ENCODE measurements at places on chromosomes 16 and 17.
A peak's percentile ranks its signal among the peaks of the same experiment; 100 is the strongest.

DNA sequence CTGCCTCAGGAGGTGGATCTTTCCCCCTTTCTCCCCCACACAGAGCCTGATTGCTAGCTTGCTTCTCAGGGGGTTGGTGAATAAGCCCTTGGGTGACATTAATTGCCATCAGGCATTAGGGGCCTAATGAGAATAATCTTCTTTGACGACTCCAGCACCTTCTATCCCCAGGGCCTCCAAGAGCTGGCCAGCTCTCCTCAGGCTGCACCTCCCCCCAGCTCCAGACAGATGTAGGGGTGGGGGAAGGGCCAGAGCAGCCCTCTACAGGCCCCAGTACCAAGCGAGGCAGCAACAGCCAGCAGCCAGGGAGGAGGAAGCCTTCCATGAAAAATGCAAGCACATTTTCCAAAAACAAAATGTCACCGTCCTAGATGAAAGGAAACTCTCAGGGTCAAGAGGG is 1.4 kb upstream of the TMEM132E start:
- no peak for DNase-seq

- no peak for DNase-seq
These were observed 43.5 kb downstream of the EMP2 start for GRCh38 chr16:10536814-10537389.

GRCh38 chr17:45222014-45222288 is 266 bp downstream of the FMNL1 start:
- DNase-seq = no peak

GRCh38 chr17:10327640-10328039 is 45.2 kb downstream of the MYH13 start:
- peak; percentile 83 for DNase-seq

DNA sequence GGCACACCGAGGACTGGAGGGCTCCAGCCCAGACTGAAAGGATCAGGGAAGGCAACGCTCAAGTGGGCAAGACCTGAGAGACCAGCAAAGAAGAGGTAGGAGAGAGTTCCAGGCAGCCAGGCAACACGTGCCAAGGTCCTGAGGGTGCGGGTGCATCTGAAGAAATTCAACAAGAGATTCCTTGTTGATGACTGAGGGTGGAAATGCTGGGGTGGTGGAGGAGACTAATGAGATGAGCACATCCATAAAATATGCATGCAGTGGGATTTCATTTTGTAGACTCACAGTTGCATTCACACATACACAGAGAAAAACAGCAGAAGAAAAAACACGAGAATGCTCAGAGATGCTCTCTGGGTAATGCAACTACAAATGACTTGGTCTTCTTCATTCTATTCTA is 154.8 kb upstream of the FOXF1 start:
- DNase-seq = peak; percentile 62

DNA sequence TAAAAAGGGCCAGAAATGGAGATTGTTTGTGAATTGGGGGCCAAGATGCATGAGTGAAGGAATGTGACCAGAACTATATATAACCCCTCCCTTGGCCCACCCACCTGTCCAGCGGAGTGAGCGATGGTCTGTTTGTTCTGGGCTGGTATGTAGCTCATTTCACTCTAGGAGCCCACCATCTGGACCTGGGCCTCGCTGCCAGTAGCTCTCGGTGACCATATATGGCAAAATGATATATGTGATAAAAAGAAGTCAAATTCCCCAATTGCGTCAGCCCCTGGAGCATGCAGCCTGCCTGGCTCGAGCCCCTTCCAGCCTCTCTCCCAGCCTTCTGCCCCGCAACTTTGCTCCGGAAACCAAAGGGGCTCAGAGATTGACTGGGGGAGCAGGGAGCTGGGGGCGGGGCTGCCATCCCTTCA is 47.3 kb downstream of the CCDC42 start:
- DNase-seq = peak; percentile 96

DNA sequence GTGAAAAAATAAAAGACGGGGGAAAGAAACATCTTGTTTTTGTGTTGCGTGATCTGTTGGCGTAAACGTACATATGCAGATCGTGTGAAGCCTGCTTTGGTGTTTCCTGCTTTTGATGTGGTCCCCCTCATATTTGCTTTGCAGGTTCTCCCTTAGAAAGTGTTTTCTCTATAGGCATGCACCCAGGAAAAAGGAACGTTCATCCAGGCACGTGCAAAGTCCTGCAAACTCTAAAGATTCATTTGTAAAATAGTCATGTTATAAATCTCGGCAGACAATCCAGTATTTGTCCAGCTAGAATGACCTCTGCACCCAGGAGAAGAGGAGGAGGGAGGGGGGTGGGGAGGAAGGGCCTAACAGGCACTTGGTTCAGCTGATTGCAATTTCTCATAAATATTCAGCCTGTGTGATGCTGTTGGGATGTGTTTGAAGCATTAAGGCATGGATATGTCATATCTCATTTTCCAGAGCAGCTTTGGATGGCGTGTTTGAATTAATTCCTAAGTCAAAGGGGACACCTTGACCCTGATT is 40.3 kb upstream of the DDX52 start:
- DNase-seq = no peak

DNA sequence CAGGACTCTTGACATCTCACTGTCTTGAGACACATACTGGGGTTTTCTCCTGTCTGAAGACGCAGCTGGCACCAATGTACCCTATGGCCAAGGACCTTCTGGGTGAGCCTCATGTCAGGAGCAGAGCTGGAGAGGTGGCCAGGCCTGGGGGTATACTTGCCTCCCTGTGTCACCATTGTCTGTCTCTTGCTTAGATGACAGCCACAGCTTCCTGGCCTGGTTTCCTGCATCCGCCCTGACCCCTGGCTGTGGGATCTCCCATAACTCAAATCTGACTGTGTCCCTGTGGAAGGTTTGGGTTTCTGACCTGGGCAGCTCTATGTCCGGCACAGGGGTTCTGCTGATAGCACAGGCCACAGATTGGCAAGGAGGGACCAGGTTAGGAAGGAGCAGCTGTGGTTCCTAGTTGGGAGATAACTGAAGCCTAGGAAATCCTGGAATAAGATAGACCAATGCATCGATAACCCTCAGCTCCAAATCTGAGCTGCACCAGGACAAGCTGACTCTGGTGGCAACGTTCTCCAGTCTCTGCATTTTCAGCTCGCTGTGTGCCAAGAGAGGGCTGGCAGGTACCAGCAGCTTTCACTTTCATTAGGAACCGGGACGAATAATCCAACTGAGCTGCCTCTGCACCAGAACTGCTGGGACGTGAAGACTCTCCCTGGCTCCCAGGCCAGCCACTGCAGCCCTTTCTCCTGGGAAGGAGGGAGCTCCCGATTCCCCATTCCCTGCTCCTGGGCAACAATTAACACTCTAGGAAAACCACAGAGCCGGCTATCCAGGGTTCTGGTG is 5.0 kb downstream of the DEXI start:
- no peak for DNase-seq

GRCh38 chr17:36507266-36507665 is 20.8 kb downstream of the ZNHIT3 start:
- DNase-seq = no peak

- DNase-seq = no peak
These were observed 87.8 kb downstream of the PLXDC1 start for GRCh38 chr17:39063681-39064069.

- no peak for DNase-seq
These were observed 164.0 kb downstream of the LAT start for GRCh38 chr16:29148867-29149272.

- no peak for DNase-seq
These were observed 7.2 kb downstream of the EFCAB5 start for GRCh38 chr17:29948448-29949215.

DNA sequence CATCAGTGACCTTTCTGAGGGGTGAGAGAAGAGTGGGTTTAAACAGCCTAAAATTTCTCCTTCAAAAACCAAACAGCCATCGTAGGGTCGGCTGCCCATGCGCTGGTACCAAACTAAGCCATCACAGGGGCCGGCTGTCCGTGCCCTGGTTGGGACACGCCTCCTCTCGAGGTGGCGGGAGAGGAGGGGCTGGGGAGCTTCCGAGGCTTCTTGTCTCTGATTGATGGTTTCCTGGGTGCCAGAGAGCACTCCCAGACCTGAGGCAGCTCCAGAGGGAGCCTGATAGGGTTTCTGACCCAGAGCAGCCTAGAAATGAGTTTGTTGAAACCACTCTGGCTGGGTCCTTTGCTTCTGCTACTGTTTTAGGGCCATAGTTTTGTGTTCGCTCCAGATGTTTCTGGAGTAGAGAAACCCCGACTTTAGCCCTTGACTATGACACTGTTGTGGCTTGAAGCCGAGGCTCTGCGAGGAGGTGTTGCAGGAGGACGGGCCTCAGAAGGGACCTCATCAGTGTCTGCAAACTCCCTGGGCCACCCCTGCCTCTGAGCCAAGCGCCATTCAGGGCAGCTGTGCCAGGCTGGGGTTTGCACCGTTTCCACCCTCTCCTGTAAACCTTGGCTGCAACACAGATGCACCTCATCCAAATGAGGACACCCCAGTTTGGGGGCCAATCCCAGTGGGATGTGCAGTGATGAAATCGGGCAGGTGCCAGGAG is 6.2 kb downstream of the ZNF276 start:
- no peak for DNase-seq

- DNase-seq = no peak
These were observed 6.3 kb upstream of the HOXB2 start for GRCh38 chr17:48551214-48551555.

GRCh38 chr17:74542727-74543383 is 3.1 kb downstream of the CD300C start:
- DNase-seq = no peak

DNA sequence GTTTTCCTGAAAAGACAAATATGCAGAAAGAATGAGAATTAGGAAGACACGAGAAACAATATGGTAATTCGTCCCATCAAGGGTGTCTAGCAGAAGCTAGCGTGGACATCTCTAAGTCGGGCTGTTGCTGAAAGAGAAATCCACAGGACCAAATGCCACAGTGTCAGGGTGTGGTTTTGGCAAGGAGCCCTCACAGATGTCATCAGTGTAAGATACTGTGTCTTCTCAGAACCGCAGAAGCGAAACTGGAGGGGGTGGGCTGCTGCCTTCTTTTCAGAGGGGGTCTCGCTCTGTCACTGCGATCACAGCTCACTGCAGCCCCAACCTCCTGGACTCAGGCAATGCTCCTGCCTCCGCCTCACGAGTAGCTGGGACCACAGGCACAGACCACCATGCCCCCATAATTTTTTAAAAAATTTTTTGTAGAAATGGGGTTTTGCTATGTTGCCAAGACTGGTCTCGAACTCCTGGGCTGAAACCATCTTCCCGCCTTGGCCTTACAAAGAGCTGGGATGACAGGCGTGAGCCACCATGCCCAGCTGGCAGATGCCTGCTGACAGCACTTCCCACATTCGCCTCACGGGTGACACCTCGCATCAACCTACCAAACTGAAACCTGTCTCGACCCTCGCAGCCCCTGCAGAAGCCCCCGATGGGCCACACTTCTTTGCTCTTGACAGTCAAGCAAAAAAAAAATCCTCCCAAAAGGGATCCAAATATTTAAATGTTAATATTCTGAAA is 26.2 kb downstream of the TRAP1 start:
- no peak for DNase-seq

- DNase-seq = no peak
These were observed 87.9 kb downstream of the MSI2 start for GRCh38 chr17:57344261-57344660.

- DNase-seq = no peak
These were observed 2.9 kb downstream of the CLUH start for GRCh38 chr17:2708585-2709182.

GRCh38 chr16:48091117-48091516 is 64.7 kb downstream of the ABCC12 start:
- DNase-seq = no peak

DNA sequence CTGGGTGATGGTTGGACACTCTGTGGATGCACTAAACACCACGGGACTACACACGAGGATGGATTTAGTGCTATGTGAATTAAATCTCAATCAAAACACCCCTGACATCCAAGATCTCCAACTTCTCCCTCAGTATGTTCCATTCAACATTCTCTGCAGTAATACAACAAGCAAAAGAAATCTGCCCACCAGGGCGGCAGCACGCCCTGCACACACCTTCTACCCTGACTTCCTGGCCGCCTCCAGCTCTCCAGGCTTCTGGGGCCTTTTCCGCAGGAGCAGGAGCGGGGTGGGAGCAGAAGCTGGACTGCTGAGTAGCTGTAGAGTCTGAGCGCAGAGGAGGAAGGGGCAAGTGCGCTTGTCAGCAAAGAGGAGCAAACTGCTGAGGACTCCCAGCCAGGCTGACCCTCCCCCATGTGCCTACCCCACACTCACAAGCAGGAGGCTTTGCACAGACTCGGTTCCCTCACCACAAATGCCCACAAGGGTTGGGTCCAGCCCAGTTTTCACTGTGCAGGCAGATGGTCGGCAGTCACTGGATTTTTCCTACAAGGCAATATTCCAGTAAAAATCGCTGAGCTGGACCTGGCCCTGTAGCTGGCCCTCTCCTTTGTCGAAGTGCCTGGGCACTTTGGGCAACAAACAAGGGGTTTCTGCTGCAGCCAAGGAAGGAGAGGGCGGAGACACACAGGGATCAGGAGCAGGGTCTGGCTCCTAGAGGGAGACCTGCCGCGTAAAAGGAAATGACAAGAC is 22.8 kb downstream of the ZDHHC7 start:
- DNase-seq = no peak

DNA sequence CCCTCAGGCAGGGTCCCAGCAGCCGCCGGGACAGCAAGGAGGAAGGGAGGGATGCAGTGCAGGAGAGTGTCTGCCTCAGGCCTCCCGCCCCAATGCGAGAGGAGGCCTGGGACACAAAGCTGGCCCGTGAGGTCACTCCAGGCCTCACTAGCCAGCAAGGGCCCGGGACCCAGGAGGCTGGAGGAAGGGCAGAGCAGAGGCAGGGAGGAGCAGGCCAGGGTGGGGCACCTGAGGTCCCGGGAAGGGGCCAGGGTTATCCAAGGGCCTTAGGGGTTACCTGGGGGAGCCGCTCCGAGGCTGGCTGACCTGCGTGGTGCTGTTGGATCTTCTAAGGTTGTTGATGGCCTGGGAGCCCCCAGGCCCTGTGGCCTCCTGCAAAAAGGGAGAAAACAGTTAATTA is 14.1 kb downstream of the CEP131 start:
- DNase-seq = no peak

DNA sequence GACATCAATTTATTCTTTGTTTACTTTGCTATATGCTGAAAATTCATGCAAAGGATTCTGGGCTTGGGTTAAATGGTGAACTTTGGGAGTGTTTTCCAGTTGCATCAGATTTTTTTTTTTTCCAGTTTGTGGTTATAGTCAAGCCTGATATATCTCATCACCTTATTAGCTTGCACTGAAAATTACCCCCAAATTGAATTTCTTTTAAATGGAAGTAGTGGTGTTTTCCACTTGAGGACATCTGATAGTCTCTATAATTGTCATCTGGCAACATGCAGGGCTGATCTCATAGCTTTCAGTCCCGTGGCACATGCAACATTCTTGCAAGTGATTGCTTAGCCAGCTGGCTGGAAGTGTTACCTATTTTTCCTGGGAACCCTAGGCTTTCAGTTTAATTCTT is 4.7 kb upstream of the KRTAP3-1 start:
- DNase-seq = peak; percentile 51

- DNase-seq = peak; percentile 49
These were observed 7.3 kb downstream of the HASPIN start for GRCh38 chr17:3730881-3731429.

GRCh38 chr17:67974598-67975066 is 21.6 kb downstream of the C17orf58 start:
- DNase-seq = no peak
